ENCODE measurements at places on chromosomes 16 and 17. TPM values are rescaled to one million over a fixed set of nuclear protein-coding genes. Genes with fewer than 3 reads are reported as not detected.

MBTD1 gene
- 4.7 TPM for total RNA-seq

VEZF1 gene
- 42.7 TPM for total RNA-seq

GRCh38 chr17:45394091-45394490, 38.6 kb downstream of the ARHGAP27 start:
- no peak for DNase-seq

DNA sequence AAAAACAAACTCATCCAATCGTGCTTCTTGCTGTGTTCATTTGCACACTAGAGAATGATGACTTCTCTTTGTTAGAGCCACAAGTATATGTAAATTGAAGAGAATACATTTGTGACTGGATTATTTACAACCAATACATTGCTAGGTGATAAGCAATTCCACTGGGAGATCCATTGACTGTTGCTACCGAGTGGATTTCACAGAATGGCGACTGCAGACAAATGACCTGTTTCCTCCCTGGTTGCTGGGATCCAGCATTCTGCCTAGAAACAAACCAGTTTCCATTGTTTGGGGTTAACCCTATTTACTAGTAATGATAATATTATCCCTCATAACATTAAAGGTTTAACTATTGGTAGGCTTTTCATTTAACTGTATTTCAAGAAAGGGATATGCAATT, 36.9 kb upstream of the CPHXL start:
- DNase-seq, result no peak

GRCh38 chr16:86048882-86049585, 150.1 kb downstream of the IRF8 start:
- DNase-seq, result no peak

GRCh38 chr17:55446581-55447205, 25.1 kb upstream of the MMD start:
- no peak for DNase-seq

Data from HFFc6 (cell line).